ENCODE measurements at places on chromosomes 16 and 17. TPM values are rescaled to one million over a fixed set of nuclear protein-coding genes. Genes with fewer than 3 reads are reported as not detected.

The PNMT gene
- not detected for polyA plus RNA-seq

The KRTAP4-3 gene
- polyA plus RNA-seq: not detected

The UBALD1 gene
- 3.7 TPM for polyA plus RNA-seq

The RND2 gene
- 0.54 TPM for polyA plus RNA-seq

The AURKB gene
- 37.8 TPM for polyA plus RNA-seq

- DNase-seq: no peak
These were observed 37.5 kb downstream of the MPRIP start for GRCh38 chr17:17079761-17080160.

DNA sequence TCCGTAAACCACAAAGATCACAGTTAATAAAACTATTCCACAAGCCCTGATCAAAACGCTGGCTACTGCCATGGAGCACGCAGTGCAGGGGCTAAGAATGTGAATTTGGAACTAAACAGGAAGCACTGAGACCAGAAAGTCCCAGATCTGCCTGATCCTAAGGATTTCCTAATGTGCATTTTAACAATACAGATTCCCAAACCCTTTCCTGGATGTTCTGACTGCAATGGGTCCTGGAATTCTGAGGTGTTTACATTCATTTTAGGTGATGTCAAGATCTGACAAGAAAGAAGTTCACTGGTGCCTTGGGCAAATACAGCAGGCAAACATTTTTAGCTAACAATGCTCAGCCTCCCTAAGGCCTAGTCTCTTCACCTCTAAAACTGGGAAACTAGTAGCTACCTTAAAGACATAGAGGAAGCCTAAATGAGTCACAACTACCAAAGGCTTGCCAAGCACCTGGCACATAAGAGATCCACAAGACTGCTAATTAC is 10.3 kb downstream of the NSMCE1 start:
- peak; percentile 44 for DNase-seq

DNA sequence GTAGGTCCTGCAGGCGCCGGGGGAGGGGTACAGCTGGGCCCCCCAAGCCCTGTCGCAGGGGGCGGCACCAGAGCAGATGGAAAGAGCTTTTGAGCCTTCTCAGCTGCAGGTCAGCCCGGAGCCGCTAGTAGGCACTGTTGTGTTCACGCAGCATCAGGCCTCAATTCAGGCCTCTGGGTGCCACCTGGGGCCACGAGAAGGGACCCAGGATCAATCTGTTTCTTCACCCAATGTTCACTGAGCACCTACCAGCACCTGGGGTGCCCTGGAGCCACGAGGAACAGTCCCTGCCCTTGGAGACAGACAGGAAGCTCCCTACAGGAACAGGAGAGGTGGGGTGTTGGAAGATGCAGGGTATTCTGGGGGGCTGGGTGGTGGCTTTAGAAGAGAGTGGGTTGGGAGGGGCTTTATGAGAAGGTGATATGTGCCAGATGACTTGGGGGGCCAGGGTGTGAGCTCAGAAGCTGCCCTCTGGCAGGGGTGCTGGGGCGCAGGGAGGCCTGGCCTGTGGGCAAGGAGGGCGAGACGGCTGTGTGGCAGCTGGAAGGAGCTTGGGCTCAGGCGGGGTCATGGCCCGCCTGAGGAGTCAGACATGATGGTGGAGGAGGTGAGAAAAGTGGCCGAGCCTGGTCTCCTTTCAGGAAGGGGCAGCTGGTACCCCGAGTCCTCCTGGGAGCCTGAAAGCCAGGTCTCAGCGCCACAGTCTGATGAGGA is 121.9 kb upstream of the GSE1 start:
- no peak for DNase-seq

GRCh38 chr16:29730649-29731048 is 15.1 kb downstream of the C16orf54 start:
- DNase-seq: no peak

- DNase-seq: no peak
These were observed 111.9 kb upstream of the TNRC6C start for GRCh38 chr17:77846531-77847085.

- no peak for DNase-seq
These were observed 1.7 kb downstream of the IL17C start for GRCh38 chr16:88640039-88640495.

DNA sequence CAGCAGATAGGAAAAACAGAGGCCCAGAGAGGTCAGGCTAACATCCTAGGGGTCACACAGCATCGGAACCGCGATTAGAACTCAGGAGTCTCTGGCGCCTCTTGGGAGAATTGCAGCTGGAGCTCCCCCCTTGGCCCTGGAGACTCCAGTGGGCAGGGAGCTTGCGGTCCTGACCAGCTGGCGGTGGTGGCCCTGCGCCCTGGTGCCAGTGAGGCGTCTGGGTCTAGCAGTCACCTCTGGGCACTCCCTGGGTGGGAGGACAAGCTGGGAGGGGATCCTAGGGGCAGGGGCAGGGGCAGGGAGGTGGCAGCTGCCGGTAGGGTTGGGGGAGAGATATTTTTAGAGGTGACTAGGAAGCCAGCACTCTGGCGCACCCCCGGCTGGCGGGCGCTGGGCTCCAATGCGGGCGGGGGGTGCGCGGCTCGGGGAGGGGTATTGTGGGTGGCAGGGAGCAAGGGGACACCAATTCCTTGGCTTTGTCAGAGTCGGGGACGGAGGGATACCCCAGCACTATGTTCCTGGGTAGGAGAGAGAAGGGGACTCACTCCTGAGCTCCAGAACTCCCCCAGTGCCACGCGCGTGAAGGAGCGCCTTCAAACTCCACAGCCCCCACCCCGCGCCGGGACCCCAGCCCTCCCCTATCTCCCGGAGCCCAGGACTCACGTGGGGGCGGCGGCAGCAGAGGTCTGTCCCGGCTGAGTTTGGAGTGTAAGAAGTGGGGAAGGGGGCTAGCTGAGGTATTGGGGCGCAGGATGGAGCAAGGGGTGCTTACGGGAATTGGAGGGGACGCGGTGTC is 584 bp downstream of the PHOSPHO1 start:
- DNase-seq: no peak

DNA sequence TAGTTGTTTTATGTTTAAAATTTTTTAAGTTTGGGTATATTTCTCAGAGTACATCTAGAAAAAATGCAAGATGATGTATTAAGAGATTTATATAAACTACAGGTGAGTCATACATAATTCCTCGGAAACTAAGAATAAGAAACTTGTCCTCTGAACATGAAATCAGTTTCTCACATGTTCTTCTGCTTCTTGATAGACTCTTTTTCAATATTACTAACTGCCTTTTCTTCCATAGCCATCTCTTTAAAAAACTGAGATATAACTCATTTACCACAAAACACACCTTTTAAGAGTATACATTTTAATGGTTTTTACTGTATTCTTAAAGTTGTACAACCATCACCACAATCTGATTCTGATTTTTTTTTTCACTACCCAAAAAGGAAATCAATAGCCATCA is 238.4 kb upstream of the AXIN2 start:
- no peak for DNase-seq

DNA sequence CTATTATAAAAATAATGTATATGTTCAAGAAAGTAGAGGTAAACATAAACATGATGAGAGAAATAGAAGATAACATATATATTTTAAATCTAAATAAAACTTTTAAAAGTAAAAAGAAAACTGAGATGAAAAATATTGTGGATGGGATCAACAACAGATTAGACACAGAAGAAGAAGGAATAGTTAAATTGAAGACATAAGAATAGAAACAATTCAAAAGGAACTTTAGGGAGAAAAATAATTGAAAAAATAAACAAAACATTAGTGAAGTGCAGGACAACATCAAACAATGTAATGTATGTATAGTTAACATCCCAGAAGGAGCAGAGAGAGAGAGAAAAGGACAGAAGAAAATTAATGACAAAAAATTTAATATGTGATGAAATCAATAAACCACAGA is 228.1 kb upstream of the TNRC6C start:
- DNase-seq: no peak

DNA sequence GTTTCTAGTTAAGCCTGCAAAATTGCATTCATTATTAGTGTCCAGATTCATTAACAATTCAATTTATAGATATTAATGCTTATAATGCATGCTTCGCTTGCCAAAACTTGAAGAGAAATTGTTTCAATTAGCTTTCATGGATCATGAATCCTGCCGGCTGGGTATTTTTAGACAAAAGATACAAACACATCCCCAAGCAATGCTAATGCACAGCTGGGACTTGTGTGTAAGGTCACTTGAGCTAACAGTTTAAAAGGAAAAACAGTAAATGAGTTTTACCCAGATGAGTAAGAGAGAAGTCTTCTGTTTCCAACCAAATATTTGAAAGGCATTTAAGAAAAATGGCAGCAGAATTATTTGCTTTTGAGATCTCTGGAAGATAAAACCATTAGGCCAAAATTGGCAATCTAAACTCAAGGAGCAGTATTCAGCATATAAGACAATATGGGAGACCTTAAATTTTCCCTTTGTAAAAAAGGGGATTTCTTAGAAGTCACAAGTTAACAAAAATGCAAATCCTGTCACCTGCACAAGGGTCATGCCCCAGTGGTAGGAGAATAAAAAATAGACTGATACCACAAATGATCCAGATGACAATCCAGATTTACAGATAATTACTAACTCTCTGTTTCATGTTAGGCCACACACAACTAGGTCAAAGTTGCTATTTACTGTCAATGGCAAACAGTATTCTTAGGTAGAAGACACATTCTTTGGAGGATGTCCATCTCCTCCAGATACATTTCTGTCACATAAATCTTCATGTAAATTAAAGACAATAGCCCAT is 418.4 kb upstream of the PMFBP1 start:
- DNase-seq: no peak

Data from fibroblast of lung (primary cell).